CD8-positive, alpha-beta T cell (primary cell): ENCODE measurements at places on chromosomes 3 and 15. TPM values are rescaled to one million over a fixed set of nuclear protein-coding genes. Genes with fewer than 3 reads are reported as not detected.

The TXNRD3 gene
- 1.6 TPM for total RNA-seq

The COMMD2 gene
- 59.1 TPM for total RNA-seq

DNA sequence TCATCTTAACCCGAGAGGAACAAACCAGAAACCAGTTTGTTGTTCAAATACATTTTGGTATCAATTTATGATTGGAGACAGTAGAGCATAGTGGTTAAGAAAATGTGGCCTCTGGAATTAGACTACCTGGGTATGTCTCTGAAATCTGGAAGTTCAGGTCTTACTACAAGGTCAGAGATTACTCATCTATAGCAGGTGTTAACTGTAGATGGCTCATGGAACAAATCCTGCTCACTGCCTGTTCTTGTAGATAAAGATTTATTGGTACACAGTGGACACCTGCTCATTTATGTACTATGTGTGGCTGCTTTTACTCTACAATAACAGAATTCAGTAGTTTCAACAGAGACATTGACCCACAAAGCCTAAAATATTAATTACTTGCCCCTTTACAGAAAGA is 413.3 kb downstream of the CNTN6 start:
- DNase-seq = no peak

The C3orf70 gene
- total RNA-seq = not detected

GRCh38 chr3:29065211-29065785 is 215.6 kb upstream of the RBMS3 start:
- DNase-seq = no peak
